ENCODE measurements at places on chromosomes 13 and 19. TPM values are rescaled to one million over a fixed set of nuclear protein-coding genes. Genes with fewer than 3 reads are reported as not detected.

The TNNI3 gene
- not detected for total RNA-seq

The ANKLE1 gene
- 0.51 TPM for total RNA-seq

The C13orf46 gene
- total RNA-seq = 0.13 TPM

The ZNF256 gene
- 5.2 TPM for total RNA-seq

The GARIN5A gene
- 0.13 TPM for total RNA-seq

The HIF3A gene
- total RNA-seq = 14.8 TPM

The KLK15 gene
- total RNA-seq = not detected

The PSG7 gene
- total RNA-seq = under 0.01 TPM

The DHDH gene
- total RNA-seq = 0.13 TPM

The DNASE2 gene
- total RNA-seq = 33.5 TPM
